ENCODE measurements at places on chromosomes 12 and 14.

- no peak for DNase-seq
These were observed 57.8 kb downstream of the CLMN start for GRCh38 chr14:95261616-95262510.

GRCh38 chr14:100778951-100779690, 46.8 kb upstream of the MEG3 start:
- DNase-seq: no peak

GRCh38 chr12:65642061-65642661, 182.1 kb upstream of the HMGA2 start:
- DNase-seq: no peak

DNA sequence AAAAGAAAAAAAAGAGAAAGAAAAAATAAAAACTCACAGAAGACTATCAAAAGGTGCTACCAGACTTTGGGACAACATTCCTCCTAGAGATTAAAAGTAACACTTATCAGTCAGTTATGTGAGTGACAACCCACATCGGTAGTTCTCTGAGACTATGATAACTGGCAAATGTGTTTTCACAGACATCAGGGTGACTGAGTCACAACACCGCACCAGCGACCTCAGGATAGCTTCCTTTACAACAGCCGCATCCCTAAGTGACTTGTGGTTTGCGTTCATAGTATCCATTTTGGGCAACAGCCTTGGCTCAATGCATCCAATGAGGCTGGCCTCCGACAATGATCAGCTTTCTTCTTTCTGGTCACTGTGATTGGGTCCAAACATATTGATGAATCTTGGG, 359.1 kb downstream of the TMEM132D start:
- DNase-seq: no peak

DNA sequence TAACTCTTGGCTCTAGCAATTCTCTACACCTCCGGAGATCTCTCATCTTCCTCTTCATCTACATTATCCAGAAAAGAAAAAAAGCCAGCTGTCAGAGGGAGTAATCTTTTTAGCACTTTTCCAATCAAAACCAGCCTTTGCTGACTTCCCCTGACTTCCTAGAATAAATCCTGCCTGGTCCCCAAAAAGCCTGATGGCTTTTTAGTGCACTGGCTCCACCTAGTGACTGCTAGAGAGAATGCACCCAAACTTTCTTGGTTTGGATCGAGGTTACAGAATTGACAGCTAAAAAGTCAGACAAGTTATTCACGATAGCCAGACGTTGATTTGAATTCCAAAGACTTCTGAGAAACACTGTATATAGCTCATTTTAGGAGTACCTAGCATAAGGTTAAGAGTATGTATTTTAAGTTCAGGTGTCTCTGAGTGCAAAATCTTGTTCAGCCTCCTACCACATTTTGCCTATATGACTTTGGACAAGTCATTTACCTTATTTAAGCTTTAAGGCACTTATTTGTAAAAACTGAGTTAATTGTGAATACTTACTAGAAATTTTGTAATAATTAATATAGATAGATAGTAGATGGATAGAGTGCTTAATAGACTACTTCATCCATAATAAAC, 185.7 kb upstream of the GRIN2B start:
- peak; percentile 4 for DNase-seq

DNA sequence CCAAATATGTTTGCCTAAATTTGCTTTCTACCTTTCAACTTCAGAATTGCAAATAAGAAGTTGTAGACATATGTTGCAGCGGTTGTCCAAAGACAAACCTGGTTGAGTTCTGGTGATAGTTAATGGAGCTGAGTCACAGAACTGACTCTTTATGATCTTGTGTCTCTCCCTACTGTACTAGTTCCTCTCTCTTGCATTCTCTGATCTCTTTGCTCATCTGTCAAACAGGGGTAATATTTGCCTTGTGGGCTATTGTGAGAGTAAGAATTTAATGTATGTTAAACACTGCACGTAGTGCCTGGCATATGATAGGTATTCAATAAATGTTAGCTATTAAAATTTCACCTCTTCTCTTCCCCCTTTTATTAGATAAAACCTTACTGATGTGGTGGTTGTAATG, 283.5 kb upstream of the RGS6 start:
- DNase-seq: no peak

DNA sequence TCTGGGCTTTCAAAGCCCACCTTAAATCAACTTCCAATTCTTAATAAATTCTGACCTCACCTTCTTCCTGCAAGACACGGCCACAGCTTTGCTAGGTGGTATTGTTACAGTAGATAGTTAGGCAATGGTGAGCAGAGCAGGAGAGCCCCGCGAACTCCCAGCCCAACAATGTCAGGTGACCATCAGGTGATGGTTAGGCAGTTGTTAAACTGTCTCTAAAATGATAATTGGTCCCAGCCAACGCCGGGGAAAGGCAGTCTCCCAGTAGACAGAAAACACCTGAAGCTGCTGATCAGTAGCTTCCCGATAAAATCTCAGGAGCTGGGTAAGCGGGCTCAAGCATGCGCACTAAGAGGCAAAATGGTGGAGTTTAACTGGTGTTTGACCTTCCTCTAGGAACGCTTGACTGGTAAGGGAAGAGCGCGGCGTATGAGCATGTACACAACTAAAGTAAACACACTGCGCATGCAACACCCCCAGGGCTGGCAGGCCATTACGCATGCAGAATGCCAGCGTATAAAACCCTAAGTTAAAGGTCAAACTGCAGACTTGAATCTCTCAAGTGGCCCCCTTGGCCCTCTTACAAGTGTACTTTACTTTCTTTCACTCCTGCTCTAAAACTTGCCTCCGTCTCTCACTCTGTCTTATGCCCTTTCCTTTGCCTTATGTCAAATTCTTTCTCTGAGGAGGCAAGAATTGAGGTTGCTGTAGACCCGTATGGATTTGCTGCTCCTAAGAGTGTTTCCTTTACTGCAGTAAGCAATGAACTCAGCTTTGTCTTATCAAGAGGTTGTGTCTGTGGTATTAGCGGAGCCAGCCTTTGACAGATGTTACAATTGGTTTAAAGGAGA, 113.5 kb downstream of the C12orf75 start:
- peak; percentile 84 for DNase-seq

DNA sequence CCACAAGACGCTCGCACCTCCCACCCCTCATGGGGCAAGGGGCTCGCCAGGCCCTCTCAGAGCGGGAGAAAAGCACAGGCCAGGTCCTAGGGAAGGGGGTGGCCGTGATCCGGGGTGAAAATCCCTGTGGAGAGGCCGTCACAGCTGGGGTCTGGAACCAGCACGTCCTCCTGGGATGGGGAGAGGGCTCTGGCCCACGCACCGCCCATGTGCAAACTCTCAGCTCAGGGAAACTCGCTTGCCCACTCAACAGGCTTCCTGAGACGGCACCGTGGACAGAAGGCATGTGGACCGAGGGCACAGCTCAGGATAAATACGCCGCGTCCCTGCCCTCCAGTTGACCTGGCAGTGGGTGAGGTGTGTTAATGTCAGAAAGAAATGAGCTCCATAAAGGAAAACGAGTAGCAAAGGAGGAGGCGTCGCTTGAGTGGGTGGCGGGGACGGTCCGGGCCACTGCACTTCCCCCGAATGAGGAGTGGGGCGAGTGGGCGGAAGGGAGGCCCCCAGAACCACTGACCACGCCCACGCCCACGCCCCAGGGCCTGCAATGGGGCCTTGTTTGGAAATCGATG, 57.6 kb upstream of the GALNT9 start:
- DNase-seq: no peak

DNA sequence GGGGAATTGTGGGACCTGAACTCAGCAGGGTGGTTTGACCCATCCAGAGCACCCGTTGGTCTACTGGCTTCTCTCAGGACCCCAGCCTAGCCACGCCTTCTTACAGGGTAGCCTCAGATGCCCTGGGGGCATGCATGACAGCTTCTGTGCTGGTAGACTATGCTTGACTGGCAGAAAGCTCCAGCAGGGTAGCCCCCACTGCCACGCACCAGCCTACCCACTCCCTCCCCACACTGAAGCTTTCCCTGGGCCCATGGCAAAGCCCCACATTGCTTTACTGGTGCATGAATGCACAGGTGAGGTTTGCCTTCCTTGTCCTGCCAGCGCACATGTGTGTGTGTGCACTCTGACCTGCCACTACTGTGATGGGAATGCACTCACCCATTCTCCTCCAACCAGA, 772.2 kb downstream of the LRFN5 start:
- no peak for DNase-seq

- no peak for DNase-seq
These were observed 17.4 kb downstream of the PLXNC1 start for GRCh38 chr12:94165670-94166364.

GRCh38 chr12:54479421-54479820, 6.0 kb upstream of the GTSF1 start:
- DNase-seq: peak; percentile 77

- no peak for DNase-seq
These were observed 51.9 kb upstream of the CISTR start for GRCh38 chr12:53803703-53804102.

DNA sequence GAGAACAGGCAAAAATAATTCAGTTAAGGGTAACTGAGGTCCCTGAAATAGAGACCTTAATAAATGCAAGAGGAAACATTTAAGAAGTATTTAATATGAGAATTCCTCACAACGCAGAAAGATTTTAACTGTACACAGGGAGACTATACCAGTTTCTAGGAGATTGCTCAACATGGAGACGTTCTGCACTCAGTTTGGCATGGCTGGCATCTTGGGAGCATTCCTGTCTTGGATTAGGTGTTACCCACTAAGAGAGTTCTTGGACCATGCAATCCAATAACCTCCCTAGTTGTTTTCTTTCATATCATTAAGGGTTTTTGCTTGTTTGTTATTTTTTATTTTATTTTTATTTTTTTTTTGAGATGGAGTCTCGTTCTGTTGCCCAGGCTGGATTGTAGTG, 302.4 kb downstream of the NELL2 start:
- DNase-seq: no peak

DNA sequence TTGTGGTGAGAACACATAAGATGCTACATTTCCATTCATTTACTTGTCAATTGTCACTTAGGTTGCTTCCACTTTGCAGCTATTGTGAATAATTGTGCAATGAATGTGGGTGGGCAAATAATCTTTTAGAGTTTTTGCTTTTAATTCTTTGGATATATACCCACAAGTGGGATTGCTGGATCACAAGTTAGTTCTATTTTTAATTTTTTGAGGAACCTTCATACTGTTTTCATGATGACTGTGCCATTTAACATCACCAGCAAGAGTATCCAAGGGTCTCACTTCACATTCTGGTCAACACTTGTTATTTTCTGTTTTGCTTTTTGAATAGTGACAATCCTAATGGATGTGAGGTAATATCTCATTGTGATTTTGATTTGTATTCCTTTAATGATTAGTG, 10.5 kb downstream of the CLEC6A start:
- DNase-seq: no peak

GRCh38 chr12:120767071-120768024, 41.7 kb downstream of the ACADS start:
- DNase-seq: no peak

- no peak for DNase-seq
These were observed 51.9 kb upstream of the TBX3 start for GRCh38 chr12:114735680-114736374.

DNA sequence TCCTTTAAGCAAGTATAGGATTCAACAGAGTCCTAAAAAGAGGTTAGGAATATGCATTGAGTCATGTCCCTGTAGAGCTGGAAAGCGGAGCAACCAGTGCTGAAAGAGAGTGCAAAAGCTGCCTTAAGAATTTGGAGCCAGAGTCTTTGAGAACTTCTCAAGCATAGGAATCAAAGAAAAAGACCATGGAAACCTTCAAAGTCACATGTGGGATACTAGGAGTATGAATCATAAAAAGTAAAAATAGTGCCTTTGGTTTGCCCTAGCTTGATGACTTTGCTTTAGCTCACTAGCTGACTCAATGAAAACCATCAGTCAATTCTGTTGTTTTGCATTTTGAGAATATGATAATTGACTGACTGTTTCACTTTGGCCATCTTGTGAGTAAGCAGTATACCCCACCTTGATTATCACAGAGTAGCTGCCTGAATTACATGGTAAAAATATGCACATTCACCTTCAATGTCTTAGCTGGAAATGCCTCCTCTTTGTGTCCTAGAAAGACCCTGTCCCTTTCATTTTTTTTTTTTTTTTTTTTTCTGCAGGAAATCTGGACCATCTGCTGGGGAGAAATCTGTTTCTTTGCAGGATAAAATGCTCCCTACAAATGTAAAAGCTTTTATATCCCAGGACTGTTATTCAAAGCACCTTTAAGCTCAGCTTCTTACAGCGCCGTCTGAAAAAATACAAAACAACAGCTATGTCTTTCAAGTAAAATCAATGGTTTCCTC, 248.6 kb upstream of the KRR1 start:
- peak; percentile 91 for DNase-seq

GRCh38 chr14:65222440-65222858, 120.1 kb upstream of the MAX start:
- DNase-seq: peak; percentile 40

- DNase-seq: no peak
These were observed 23.5 kb downstream of the NOC4L start for GRCh38 chr12:132167611-132168310.

DNA sequence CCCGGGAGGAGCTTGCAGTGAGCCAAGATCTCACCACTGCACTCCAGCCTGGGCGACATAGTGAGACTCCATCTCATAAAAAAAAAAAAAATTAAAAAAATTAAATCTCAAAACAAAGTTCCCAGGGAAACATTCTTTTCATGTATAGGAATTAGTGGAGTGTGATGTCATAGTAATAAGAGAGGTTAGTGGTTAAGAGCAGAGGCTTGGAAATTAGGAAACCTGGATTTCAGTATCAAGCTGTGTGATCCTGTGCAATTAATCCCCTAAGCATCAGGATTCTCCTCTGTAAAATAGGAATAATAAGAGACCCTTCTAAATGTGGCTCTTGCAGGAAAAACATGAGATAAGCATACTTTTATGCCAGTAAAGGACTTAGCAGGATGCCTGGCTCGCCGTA, 3.1 kb upstream of the TXNRD1 start:
- DNase-seq: no peak

DNA sequence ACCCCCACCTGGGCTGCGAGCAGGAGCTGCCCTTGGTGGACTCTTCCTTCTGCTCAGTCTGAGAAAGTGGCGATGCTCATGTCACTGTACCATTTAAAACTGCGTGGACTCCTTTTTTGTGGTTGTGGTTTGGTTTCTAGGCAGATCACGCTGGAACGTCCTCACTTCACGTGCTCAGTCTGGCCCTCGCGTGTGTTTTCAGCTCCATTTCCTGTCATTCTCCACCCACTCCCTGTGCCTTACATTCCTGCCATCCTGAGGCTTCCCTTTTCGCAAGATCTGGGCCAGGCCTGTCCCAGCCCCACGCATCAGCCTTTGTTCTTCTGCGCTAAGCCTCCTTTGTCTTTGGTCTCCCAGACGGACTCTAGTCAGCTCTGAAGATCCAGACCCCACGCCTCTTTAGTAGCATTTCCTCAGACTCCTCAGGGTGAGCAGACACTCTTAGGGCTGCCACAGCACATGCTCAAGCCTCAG, 105.4 kb downstream of the FBXL14 start:
- peak; percentile 55 for DNase-seq

GRCh38 chr14:104359969-104360442, 219.6 kb upstream of the C14orf180 start:
- no peak for DNase-seq

GRCh38 chr12:49098035-49098451, 3.4 kb upstream of the DHH start:
- DNase-seq: no peak

Data from astrocyte (in vitro differentiated cells and primary cell).